ENCODE measurements at places on chromosomes 16 and 17. TPM values are rescaled to one million over a fixed set of nuclear protein-coding genes. Genes with fewer than 3 reads are reported as not detected.

GRCh38 chr17:66317629-66318028, 15.2 kb downstream of the PRKCA start:
- DNase-seq = no peak

- DNase-seq = peak; percentile 88
These were observed 11.2 kb downstream of the GALK1 start for GRCh38 chr17:75753514-75754377.

- DNase-seq = no peak
These were observed 43.6 kb upstream of the PIK3R6 start for GRCh38 chr17:8910969-8911604.

Gene ZNF629
- 10.8 TPM for total RNA-seq

Gene PRSS22
- total RNA-seq = 18.2 TPM

Gene NPIPB6
- total RNA-seq = not detected

- DNase-seq = no peak
These were observed 101.5 kb upstream of the ZNF750 start for GRCh38 chr17:82941021-82942001.

Gene CPHXL2
- total RNA-seq = not detected

- DNase-seq = no peak
These were observed 9.7 kb upstream of the ZFP1 start for GRCh38 chr16:75138636-75139035.

DNA sequence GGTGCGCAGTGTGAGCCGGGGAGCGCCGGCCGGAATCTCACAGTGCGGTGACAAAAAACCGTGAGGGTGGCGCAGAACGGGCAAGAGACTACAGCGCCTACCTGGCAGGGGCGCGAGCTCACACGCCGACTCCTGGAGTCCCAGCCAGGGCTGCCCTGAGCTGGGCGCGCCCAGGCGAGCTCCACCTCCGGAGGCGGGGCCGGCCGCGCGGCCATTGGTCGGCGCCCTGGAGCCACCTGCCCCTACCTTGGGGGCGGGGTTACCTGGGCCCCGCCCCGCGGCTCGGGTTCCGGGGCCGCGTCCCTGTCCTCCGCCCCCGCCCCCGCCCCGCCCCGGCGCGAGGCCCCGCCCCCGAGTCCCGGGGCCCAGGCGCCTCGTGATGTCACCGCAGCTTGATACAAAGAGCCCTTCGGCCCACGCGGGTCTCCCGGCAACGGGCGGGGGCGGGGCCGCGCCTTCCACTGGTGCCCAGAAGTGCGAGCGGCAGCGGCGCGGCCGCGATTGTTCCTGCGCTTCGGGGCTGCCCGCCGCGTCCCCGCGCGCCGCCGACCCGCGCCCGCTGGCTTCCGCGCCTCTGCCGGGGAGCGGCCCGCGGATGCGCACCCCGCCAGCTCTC, 96.3 kb downstream of the RAB11FIP4 start:
- DNase-seq = peak; percentile 77

Gene PRR35
- total RNA-seq = not detected

DNA sequence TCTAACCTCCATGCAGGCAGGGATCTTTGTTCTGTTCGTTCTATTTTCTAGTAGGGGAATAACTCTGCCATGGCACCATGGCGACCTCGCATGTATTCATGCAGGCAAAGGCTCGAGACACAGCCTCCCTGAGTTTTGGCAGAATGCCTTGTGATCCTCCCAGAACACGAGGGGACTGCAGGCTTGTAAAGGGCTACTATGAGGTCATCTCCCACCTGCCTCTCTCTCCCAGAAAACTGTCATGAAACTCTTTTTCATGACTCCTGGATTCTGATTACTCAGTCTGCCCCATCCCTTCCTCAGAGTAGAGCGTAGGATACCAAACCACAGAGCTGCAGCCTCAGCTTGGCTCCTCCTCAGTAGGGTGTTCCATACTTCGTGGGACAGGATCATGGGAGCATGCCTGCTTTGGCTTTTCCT, 64.3 kb downstream of the IGF2BP1 start:
- DNase-seq = no peak

DNA sequence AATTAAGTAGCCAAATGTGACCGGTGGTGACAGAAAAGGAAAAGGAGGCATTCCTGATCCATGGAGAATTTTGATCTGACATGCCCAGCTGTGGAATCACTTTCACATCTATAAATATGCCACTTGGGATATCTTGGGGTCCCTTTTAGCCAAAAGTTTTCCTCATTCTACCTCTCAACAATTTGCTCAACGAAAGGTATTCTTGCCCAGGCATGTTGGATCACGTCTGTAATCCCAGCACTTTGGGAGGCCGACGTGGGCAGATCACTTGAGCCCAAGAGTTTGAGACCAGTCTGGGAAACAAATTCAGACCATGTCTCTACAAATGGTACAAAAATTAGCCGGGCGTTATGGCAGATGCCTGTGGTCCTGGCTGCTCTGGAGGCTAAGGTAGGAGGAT, 24.3 kb downstream of the LITAF start:
- peak; percentile 75 for DNase-seq

DNA sequence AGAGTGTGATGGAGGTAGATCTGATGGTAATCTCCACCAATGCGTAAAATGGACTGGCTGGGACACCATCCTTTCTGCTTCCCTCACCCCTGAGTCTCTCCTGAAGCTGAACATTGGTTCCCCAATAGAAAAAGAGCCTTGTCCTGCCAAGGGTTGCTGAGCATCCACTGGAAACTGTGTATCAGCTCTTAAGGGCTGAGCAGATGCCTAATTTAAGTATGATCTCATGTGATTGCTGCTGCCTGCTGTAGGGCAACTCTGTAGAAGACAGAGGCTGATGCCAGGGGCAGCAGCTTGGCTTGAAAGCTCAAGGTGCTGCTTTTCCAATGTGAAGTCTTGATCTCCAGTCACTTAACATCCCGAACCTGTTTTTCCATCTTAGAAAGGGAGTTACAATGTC, 310.3 kb upstream of the CCL2 start:
- DNase-seq = no peak

- DNase-seq = no peak
These were observed 24.6 kb upstream of the TANC2 start for GRCh38 chr17:62941358-62941991.

DNA sequence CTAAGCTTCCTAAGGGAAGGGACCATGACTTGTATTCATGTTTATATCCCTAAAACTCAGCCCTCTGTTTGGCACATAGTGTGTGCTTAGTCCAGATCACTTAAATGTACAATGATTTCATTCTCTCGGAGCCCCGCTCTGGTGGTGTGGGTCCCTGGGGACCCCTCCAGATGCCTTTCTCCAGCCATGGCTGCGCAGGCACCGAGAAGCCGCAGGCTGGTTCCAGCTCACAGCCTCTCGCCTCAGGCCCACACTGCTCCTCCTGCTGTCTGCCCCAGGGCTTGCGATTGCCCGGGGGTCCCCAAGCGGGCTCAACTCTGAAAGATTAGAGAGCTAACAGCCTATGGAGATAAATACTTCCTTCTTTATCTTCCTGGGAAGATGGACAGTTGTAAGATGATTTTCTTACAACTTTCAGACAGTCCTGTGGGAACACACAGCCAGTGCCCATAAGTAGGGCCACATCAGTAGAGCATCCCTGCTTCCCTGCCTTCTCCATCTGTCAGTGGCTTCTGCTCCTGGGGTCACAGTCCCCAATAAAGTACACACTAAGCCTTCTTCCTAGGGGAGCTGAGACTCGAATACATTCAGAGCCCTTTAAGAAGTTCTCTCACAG, 66.2 kb downstream of the CENPV start:
- no peak for DNase-seq

Gene NOG
- 8.9 TPM for total RNA-seq

Gene TM4SF5
- not detected for total RNA-seq

Gene KRT26
- total RNA-seq = not detected

Gene NOXO1
- 2.5 TPM for total RNA-seq

Gene OR3A3
- total RNA-seq = not detected

Gene FN3K
- 8.4 TPM for total RNA-seq

Gene SPNS2
- total RNA-seq = 19.9 TPM

Gene SLC38A10
- total RNA-seq = 52.7 TPM

DNA sequence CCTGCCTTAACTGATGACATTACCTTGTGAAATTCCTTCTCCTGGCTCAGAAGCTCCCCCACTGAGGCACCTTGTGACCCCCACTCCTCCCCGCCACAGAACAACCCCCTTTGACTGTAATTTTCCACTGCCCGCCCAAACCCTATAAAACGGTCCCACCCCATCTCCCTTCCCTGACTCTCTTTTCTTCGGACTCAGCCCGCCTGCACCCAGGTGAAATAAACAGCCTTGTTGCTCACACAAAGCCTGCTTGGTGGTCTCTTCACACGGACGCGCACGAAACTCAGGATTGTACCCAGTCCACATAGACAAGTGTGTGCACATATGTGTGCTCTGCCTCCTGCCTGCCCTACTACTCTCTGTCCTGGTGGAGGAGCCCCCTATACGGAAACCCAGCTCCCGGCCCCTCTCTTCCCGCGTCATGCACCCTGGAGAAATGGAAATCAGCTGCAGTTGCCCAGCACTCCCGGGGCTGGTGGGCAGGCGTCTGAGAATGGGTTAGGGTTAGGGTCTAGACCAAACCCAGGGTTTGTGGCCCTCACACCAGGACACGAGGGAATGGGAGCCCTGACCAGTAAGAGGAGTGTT, 2.4 kb upstream of the RHBDF1 start:
- peak; percentile 34 for DNase-seq

GRCh38 chr17:37170881-37171425, 204.8 kb upstream of the C17orf78 start:
- no peak for DNase-seq

GRCh38 chr16:53785044-53785443, 81.1 kb downstream of the FTO start:
- DNase-seq = peak; percentile 57
